ENCODE measurements at places on chromosomes 3 and 15.

- no peak for DNase-seq
Measured at GRCh38 chr3:32821686-32822296, 4.0 kb downstream of the TRIM71 start.

DNA sequence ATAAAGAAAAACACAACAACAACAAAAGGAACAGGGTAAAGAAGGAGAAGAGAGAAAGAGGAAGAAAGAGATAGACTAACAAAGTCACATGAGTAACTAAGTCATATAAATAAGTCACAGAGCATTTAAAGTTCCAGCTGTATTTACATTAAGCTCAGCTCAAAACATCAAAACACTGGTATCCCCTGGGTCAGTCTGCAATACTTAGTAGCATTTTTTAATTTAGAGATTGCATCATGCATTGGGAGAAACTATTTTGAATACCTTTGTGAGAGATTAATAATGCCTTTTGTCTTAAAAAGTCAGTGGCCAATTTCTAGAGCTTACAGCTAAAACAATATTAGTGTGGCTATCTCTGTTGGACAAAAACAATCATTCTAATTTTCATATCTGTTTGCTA lies 78.4 kb downstream of the NEK10 start:
- DNase-seq = no peak

GRCh38 chr3:32076566-32076965 lies 29.9 kb upstream of the GPD1L start:
- no peak for DNase-seq

GRCh38 chr3:101902041-101902440 lies 52.7 kb downstream of the NFKBIZ start:
- DNase-seq = no peak

- no peak for DNase-seq
Measured at GRCh38 chr3:10973046-10973595, 19.4 kb upstream of the SLC6A1 start.

DNA sequence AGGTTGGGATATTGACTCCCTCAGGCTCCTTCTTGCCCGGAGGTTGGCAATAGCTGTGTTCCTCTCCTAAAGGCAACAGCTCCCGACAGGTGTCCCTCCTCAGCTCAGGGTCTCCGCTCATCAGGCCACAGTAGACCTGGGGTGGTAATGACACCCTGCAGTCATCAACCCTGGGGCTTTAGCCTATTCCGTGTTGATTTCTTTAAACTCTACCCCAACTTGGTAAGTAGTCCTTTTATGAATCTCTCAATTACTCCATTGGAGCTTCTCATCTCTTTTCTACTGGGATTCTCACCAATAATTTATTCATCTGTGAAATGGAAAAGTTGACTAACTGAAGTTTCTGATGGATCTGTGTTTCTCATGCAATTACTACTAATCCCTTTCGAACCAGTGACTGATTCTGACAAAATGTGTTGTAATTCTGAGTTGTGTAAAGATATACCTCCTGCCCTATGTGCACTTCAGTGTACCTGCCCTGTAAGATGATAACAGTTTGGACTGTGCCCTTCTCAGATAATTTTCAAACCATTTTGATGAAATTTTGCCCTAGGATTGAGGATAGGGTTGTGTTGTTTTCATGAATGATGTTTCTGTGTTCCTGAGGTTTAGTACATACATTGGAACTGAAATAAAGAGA lies 89.7 kb downstream of the RPL39L start:
- no peak for DNase-seq

- no peak for DNase-seq
Measured at GRCh38 chr3:164233951-164234350, 844.3 kb downstream of the SI start.
